ENCODE measurements at places on chromosomes 13 and 19.
A peak's percentile ranks its signal among the peaks of the same experiment; 100 is the strongest.

- no peak for DNase-seq
These were observed 8.2 kb downstream of the PROZ start for GRCh38 chr13:113166681-113167080.

GRCh38 chr19:4891066-4891465 is 11.6 kb downstream of the ARRDC5 start:
- no peak for DNase-seq

- no peak for DNase-seq
These were observed 604.4 kb upstream of the SPRY2 start for GRCh38 chr13:80945328-80945727.

- peak; percentile 78 for DNase-seq
These were observed at the start of gene FRY for GRCh38 chr13:32031025-32031814. FRY (plus strand) TSS chr13:32031774; CDS start chr13:32031796, 22 bp downstream.

DNA sequence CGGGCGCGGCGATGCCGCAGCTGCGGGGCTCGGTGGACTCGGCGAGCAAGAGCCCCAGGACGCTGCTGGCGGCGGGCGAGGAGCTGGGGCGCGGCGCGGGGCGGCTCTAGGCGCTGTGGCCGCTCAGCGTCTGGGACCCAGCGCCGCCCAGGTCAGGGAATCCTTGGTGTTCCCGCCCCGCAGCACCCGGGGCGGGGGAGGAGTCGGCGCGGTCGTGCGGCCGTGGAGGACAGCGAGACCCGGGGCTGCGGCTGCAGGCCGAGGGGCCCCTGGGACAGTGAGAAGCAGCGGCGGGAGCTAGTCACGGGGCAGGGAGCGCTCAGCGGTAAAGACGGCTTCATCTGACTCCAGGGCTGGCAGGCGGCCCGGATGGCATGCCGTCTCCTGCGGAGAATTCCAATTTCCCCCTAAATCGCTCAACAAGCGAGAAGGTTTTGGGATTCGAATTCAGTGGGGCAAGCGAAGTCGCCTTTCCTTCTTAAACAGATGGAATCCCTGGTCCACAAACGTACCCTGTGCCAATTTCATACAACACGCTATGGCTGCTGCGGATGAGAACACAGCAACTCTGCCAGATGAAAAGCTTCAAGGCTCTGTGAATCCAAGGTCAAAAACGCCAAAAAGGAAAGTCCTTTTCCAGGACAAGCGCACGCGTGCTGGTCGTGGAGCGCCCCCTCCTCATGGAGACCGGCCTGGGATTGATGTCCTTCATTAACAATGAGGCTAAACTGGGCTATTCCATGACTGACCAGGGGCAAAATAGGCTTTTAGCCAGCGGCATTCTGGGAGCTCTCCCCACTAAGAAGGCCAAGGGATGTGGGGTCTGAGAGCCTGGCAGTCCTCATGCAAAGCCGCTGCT is 4.2 kb upstream of the ZSCAN4 start:
- DNase-seq: peak; percentile 77

DNA sequence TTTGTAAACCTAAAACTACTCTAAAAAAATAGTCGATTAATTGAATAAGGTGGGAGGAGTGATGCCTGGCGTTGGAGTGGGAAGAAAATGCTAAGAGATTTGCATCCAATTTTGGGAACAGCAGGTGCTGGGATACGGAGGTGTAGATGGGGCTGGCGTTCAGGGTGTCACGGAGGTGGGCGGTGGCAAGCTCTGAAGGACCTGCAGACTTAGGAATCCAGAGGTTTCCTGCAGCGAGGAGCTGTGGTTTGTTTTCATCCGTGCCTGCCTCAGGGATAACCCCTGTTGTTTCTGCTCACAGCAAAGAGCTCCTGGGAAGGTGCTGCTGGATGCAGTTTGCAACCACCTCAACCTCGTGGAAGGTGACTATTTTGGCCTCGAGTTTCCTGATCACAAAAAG is 166.4 kb upstream of the RNF113B start:
- DNase-seq: no peak

GRCh38 chr13:109787135-109787954 is 962 bp upstream of the IRS2 start:
- peak; percentile 69 for DNase-seq

- DNase-seq: no peak
These were observed 1173.1 kb downstream of the UQCRFS1 start for GRCh38 chr19:28039677-28040381.

DNA sequence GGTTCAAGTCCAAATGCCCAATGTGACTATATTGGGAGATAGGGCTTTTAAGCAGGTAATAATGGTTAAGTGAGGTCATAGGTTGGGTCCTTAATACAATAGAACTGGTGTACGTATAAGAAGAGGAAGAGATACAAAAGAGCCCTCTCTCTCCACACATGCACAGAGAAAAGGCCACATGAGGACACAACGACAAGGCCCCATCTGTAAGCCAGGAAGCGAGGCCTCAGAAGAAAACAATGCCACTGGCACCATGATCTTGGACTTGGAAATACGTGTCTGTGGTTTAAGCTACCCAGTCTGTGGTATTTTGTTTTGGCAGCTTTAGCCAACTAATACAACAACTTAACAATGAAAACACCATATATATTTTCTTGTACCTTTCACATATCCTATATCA is 23.4 kb upstream of the RFC3 start:
- no peak for DNase-seq

DNA sequence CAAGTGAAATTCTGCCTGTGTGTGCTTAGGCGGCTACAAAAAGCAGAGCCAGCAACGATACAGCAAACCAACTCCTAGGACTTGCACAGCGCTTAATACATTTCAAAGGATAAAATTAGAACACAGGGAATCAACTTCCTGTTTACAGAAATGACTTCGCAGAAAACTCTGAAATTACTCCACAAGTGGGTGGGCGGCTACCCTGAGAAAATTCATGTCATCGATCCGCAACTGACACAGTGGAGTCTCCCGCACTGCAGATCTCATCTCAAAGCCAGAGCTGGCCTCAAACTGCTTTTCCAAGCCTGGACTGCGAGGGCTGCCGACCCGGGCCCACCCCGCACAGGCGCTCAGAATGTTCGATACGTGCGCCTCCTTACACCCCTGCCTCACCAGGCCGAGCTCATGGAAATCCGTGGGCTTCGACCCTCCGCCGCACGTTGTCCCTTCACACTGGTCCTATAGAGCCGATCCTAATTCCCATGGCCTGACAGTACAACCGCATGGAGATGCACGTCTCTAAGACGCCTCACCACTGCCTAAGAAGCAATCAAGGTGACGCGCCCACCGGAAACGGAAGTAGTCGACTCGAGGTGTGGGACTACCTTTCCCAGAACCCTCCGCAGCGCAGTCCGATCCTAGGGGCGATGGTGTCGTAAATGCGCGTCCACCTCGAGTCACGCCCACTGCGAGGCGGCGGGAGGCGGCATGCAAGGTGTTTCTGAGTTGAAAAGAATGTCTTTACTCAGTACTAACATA is at the start of gene ZNF229:
ZNF229 (minus strand) TSS at position 557 of the 759 bp plus-strand sequence. CDS start 5,625 bp downstream, outside the sequence.
- peak; percentile 94 for DNase-seq

DNA sequence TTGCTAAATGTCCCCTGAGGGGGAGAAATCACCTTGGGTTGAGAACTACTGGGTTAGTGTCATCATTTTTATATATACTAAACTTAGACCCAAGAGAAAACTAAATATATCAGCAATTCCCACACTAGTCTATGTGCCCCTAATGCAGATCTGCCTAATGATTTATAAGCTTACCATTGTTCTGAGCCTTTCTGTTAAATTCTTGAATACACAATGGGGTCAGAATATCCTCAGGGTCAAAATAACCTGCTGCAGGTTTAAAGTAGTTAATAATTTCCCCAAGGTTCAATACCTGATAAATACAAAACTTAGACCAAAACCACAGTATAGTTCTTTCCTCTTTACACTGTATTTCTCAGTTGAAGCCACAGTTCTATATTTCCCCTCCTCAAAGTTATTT is 4.6 kb downstream of the VWA8 start:
- no peak for DNase-seq

DNA sequence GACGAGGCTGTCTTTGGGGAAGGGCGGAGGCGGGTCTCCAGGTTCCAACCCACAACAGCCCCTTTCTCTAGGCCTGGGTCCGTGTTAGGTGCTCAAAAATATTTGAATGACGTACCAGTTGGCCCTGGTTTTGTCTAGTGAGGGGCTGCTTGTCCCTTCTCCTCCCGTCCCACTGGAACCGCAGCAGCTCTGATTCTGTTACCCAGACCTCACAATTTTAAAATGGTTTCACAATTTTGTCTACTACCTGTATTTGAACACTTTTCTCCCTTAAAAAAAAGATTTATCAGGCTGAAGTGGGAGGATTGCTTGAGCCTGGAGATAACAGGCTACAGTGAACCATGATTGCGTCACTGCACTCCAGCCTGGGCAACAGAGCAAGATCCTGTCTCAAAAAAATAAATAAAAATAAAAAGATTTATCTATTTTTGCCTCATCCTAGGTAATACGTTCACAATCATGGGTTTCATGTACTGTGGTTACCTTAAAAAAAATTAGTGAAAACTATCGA is 1.3 kb upstream of the IRF2BP1 start:
- no peak for DNase-seq

DNA sequence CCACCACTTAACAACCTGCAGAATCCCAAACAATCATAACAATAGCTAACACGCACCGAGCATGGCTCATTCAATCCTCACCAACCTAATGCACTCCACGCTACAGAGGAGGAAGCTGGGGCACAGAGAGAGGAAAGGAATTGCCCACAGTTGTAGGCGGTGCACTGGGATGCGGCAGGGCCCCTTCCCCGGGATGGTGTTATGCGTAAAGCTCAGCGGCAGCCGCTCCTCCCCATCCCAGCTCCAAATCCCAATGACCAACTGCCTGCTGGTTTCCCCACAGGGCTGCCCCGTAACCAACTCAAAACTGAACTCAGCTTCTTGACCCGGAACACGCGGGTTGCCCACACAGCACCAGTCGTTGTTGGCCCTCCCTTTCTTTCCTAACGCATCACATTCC is 42.2 kb downstream of the SERP2 start:
- no peak for DNase-seq

DNA sequence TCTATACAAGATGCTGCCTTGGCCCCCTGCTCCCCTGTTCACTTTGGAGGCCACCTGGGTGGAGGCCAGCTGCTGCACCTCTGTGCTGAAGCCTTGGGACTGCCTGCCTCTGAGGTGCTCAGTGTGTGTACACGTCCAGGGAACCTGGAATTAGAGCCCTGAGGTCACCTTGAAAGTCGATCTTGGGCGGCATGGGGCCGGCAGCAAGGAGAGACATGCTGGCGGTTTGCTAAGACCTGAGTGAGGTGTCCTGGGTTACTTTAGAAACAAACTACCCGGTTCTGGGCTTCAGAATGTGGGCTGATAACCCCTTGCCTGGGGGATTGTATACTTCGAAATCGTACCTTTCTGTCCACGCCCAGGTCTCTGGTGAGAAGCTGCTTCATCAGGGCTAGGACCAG is 25.5 kb downstream of the TSSK6 start:
- DNase-seq: no peak

DNA sequence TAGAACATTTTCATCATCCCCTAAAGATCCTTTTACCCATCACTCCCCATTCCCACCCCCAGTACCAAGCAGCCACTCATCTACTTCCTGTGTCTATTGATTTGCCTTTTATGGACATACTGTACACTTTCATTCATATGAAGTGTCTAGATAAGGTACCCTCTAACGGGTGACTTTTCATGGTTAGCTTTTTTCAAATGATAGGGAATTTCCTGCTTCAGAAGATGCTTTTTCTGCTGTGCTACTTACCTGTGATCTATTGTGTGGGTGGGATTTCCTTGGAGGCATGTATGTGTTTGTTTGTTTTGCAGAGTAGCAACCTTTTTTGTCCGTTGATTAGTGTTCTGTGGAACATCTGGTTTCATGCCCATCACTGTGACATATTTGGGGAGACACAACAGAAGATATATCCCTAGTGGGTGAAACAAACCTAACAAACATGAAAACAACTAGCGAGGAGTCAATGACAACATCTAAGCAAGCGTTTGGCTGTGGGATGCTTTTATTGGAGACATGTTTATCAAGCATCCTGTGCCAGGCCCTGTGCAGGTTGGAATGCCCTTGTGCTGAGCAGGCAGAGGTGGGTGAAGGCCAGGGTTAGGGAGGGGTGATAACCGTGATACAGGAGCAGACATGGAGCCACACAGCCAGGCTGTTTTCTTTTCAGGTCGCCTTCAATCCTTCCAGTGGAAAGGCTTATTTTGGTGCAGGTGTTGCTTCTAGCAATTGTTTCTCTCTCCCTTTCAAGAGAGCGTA is 17.6 kb downstream of the SPINT2 start:
- DNase-seq: no peak

- peak; percentile 92 for DNase-seq
These were observed 590 bp upstream of the LGI4 start for GRCh38 chr19:35135389-35135909.

All from WERI-Rb-1 (cell line).